ENCODE measurements at places on chromosomes 6 and 20.

DNA sequence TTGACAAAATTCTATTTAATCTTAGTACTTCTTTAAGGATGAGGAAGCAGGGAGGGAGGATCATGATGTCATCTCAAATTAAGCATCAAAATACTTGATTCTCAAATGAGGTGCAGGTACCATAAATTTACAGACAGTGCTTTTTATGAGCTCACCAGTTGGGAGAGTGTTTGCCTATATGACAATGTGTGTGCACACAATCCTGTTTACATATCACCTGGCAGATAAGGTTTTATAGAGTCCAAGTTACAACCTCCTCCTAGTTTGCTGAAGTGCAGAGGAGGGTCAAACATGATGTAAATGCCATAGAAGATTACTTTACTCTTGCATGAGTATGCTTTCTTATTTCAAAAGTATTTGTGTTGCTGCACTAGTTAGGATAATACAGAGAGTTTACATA is 6.4 kb downstream of the ATXN1 start:
- no peak for DNase-seq

- no peak for DNase-seq
These were observed 3.9 kb upstream of the PSMB8 start for GRCh38 chr6:32847795-32848194.

- no peak for DNase-seq
These were observed 58.1 kb upstream of the SNRPB2 start for GRCh38 chr20:16671753-16672152.

GRCh38 chr6:163195721-163196691 is 218.5 kb upstream of the QKI start:
- no peak for DNase-seq

DNA sequence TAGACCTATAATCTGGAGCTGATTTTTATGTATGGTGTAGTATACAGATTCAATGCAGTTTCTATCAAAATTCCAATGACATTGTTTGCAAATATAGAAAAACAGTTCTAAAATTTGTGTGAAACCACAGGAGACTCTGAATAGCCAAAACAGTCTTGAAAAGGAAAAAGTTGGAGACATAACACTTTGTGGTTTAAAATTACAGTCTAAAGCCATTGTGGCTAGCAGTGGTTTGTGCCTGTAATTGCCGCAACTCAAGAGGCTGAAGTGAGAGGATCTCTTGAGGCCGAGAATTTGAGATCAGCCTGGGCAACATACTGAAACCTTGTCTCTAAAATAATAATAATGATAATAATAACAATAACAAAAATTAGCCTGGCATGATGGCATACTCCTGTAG is 213.7 kb downstream of the CDKAL1 start:
- no peak for DNase-seq

DNA sequence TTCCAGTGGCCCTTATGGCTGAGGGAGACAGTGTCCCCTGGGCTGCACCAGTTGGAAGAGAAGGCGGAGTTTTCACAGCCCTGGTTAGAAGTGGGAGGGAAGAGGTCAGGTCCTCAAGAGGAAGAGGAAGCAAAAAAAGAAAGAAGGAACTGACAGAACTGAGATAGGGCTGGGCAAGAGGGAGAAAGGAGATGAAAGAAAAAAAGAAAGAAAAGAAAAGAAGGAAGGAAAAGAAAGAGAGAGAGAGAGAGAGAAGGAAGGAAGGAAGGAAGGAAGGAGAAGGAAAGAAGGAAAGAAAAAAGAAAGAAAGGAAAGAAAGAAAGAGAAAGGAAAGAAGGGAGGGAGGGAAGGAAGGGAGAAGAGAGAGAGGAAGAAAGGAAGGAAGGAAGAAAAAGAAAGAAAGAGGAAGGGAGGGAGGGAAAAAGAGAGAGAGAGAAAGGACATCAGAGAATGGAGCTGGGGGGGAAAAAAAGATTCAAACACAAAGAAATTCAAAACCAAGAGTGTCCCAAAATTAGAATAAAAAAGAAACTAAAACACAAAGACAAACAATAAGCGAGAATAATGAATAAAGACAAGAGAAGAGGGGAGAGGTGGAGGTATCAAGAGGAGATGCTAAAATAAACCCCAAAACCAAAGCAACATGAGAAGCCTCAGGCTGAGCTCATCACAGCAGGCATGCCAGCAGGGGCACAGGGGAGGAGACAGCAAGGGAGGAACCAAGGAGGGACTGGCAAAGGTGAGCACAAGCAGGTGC is 5.3 kb upstream of the FUCA2 start:
- DNase-seq = no peak

GRCh38 chr6:45532721-45533210 is 155.0 kb upstream of the SUPT3H start:
- no peak for DNase-seq

DNA sequence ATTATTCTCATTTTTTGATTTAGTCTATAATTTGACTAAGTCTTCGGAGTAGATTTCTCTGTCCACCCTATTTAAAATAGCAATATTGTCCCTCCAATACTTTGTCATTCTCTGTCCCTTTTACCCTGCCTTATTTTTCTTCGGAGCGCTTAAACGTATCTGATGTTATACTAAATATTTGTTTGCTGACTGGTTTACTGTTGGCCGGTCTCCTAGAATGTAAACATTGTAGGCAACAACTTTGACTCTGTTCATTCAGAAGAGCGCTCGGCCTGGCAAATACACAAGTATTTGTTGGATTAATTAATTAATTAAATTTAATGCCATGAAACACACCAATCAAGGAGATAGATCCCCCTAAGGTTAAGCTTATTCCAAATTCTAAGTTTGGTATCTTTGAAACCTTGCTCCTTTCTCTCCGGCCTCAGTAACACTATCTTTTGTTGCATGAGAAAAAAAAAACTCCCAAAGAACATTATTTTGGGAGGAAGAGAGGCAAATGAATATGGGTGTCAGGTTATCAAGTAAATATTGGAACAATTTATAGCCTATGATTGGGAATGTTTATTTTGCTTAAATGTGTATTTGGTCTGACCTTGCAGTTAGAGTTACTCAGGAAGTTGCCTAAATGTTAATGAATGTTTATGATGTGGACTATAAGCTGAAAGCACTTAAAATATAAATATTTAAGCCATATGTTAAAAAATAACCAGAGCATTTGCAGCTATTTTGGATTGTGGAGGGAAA is 231.1 kb downstream of the SOX4 start:
- DNase-seq = no peak

- no peak for DNase-seq
These were observed 55.1 kb downstream of the ARID1B start for GRCh38 chr6:156832231-156832647.

- no peak for DNase-seq
These were observed 124.9 kb downstream of the KLHL32 start for GRCh38 chr6:97049253-97050011.

GRCh38 chr6:46605091-46605797 is 47.4 kb downstream of the CYP39A1 start:
- DNase-seq = no peak

Data from stimulated activated CD8-positive, alpha-beta memory T cell treated with anti-CD3 and anti-CD28 coated beads, Interleukin-15, amount 100 ng/mL, for 24 hours (primary cell).